Brain (organoid and tissue), 16 donors: ENCODE measurements at places on chromosomes 4 and X.

DNA sequence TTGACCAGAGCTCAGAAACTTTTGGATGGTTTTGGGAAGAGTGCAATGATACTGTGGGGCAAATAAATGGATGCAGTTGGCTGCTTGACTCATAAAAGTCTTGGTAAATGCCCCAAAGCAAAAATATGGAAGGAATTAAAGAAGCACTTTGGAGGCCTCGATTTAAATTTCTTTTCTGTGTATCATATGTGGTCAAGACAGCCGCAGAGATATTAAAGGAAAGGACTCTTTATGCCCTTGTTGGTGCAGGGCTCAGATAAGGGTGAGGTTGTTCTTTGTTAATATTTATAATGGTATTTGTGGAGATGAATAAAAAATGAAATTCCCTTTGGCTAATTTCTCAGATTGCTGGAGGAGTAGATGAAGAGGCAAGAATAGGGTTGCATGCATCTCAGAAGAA is 90.2 kb downstream of the NHS start:
- DNase-seq = no peak

DNA sequence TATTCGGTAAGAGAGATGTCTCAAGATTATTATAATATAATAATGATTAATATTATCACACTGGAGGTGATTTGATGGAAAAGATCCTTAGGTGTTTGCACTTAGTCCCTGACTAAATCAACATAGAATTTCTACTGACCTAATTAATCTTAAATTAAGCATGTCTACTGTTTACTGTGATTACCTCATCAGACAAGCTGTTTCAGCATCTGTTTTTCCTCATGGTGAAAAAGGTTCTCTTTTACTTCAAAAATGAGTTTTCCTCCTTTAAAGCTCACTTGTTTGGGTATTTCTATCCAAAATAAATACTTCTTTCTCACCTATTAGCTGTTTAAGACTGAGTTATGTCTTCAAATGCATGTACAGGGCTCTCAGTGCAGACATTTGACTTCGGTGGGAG is 407.8 kb downstream of the NKX6-1 start:
- no peak for DNase-seq

GRCh38 chrX:35351212-35351611 is 408.6 kb downstream of the FAM47B start:
- DNase-seq = no peak

GRCh38 chrX:31039327-31039711 is 32.5 kb downstream of the FTHL17 start:
- DNase-seq = no peak

GRCh38 chr4:127179256-127180087 is 453.3 kb upstream of the INTU start:
- DNase-seq = no peak

DNA sequence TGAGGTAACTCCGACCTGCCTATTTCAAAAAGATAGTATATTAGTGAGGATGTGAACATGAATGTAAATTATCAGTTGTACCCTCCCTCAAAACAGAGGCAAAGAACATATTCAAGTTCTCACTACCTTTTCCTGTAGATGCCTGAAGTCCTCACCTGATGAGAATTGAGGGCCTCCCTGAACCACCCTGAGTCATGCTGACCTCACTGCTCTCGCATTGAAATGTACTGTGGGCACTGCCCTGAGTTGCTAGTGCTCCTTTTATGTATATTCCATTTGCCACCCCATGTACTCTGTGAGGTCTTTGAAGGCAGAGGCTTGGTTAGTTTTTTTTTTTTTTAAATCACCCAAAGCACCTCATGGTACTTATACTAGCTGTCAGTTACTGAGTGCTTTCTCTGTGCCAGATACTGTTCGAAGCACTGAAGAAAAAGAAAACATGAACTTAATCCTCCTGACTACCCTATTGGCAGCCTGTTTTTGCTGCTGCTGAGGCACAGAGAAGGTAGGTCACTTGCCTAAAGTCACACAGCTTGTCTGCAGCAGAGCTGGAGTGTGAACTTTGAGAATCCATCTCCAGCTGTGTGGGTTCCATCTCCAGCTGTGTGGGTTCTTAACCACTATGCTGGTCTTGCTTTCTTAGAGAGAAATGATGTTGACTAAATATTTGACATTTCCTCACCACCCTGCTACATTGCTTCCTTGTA is 253.1 kb upstream of the GPC4 start:
- DNase-seq = no peak

DNA sequence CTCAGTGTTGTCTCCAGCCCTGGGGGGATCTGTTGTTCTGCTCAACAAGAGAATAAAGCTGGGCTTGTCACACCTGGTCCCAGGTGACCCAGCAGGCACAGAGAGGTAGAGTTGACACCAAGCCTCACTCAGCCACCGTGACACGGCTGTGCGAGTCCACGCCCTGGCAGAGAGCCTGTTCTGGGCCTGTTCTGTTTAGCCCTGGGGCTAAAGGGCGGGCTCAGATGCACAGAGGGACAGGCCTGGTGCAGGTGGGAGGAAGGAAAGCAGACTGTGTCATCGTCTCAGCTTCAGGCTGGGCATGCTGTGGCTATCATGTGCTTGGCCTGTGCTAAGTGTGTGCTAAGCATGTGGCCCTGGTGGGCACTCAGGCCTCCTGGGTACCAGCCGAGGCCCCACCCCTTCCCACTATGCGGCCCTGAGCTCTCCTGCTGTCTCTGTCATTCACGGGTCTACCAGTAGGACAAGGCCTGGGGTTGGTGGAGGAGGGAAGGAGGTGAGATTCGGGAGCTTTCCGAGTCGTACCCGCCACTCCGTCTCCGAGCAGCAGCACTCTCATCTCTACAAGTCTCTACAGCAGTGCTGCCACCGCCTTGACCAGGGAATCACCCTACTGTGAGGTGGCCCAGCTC is 10.8 kb downstream of the WFS1 start:
- no peak for DNase-seq

DNA sequence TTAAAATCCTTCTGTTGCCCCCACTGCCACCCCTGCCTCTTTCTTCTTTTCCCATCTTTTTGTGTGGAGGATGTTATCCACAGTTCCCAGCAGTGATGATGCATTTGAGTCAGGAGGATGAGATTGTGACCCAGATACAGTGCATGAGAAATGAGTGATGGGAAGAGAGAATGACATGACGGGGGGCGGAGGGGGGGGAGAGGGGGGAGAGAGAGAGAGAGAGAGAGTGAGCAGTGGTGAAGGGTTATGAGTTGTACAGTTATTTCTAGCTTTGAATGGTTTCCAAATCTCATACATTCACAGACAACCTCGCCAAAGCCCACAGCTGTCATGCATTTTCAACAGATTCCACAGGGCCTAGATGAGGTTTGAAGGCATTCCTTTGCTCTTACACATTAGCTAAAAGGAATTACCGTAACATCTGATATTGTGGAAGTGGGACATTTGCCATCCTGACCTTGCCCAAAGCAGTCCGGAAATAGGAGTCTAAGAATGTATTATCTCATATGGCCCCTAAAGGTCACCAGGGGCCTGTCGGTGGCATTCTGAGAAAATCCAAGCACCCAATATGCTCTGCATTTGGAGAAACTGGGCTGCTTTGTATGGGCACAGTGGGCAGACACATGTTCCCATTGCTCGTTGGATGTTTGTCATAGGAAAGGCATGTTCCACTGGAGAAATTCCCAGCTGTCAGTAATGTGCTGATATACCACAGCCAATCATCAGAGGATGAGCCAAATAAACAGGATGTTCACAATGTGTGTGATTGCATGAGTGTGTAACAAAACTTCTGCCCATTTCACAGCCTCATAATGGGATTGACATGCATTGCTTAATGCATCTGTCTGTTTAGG is 435.8 kb downstream of the SPRY1 start:
- DNase-seq = peak; percentile 67

DNA sequence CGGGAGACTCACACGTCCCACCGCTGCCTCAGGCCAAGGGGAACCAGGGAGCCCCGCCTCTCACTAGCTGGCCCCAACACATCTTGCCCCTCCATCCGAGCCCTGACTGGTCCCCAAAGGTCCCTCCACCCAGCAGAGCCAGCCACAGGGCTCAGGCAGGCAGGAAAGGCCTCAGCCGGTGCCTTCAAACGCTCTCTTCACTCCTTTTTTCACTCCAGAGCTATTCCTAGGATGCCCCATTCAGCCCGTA is 1.5 kb upstream of the ARHGAP4 start:
- no peak for DNase-seq

DNA sequence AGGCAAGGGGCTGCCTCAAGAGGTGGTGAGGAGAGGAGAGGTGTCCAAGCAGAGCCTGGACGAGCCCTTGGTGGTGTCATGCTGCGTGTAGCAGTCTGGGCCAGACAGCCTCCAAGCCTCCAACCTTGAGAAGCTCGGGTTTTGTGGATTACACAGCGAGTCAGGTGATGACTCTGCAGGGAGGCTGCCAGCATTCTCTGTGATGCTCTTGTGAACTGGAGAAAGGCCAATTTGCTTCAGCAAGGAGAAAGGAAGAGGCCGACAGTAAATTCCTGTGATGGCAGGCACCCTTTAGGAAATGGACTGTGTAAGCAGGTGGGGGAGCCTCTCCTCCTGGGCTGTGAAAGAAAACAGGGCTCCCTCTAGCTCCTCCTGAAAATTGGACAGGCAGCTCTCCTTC is 36.0 kb upstream of the CD99L2 start:
- DNase-seq = peak; percentile 39

- DNase-seq = no peak
Measured at GRCh38 chrX:56802428-56802827, 73.4 kb downstream of the NBDY start.

- no peak for DNase-seq
Measured at GRCh38 chr4:97548186-97548585, 595.1 kb downstream of the STPG2 start.

DNA sequence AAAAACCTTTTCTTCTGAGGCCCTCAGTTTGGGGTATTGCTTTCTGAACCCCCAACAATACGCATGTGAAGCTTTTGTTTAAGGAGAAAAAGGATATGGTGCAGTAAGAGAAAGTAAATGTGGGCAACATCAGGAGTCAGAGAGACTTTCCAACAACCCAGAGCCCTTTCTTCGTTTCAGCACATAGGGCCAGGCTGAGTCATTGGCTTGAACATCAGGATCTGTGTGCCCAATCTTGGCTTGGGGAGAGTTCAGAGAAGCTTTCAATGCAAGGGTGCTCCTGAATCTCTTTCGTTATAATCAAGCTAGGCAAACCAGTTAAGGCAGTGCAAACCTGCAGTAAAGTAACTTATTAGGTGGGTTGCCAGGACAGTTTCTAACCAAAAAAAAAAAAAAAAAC is 191.2 kb downstream of the FRMPD4 start:
- no peak for DNase-seq

GRCh38 chr4:189828081-189828697 is 112.5 kb upstream of the FRG1 start:
- no peak for DNase-seq

DNA sequence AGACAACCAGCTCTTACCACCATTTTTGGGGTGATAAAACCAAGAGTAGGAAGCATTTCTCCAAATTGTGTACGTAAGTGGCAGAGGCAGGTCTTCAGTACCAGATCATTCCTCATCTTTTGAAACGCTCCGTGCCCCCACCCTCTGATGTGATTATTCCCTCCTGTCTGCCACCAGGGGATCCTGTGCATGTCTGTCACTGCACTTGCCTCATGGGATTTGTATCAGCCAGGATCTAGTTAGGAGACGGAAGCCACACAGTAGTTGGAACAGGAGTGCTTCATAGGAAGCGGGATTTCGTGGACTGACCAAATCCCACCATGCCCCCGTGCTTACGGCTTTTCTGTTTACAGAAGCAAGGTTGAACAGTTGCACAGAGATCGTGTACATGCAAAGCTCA is 75.5 kb downstream of the SHROOM2 start:
- DNase-seq = no peak

DNA sequence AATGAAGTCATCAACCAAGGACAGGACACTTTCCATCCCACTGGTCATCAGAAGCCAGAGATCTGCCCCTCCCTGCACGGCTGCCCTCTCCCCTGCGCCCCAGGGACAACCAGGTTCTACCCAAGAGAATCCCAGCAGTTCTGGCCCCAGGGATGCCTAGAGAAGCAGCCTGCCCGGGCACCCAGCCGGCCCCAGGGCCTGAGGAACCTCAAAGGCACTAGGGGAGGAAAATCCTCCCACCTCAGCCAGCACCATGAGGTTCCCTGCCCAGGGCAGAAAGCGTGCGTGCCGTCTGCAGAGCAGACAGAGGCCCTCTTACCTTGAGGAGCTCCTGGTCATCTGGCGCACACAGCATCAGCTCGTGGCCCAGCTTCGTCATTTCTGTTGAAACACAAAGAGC is 8.1 kb downstream of the HAUS7 start:
- no peak for DNase-seq

- no peak for DNase-seq
Measured at GRCh38 chr4:95532305-95532704, 16.5 kb downstream of the UNC5C start.

- DNase-seq = no peak
Measured at GRCh38 chr4:104940927-104941326, 205.7 kb upstream of the TET2 start.

GRCh38 chrX:2517055-2517454 is 16.3 kb upstream of the DHRSX start:
- no peak for DNase-seq

GRCh38 chrX:4670606-4671005 is 957.2 kb upstream of the PRKX start:
- no peak for DNase-seq

DNA sequence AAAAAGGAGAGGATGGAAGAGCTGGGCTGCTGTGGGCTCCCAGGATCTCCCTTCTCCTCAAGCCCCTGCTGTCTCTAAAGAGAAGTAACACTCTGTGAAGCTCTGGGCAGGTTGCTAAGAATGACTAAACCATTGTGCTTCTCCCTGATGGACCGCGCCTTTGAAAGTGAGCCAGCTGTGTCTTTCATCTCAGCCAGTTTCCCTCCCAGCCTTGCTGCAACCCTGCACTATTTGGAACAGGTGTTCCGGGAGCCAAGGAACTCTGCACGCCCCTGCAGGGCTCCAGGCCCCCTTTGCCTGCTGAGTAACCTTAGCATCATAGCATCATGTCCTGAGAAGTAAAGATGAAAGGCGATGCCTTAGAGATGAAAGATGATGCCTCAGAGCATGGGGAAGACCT is 39.7 kb downstream of the SMIM20 start:
- peak; percentile 73 for DNase-seq

DNA sequence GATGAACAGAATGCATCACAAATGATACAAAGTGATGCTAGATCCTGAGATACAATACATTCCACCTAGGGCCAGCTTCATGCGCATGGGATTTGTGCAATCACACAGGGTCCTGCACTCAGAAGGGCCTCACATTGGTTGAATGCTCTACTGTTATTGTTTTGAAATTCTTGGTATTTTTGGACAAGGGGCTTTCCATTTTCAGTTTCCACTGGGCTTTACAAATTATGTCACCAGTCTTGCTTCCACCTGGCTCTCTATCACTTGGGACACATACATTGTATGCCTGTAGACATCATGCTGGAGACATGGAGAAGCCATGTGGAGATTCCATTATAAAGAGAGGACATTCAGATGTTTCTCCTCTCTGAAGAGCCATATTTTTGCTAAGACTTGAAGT is 155.8 kb downstream of the NAA11 start:
- DNase-seq = no peak

- DNase-seq = no peak
Measured at GRCh38 chr4:10608501-10609219, 75.9 kb downstream of the CLNK start.

DNA sequence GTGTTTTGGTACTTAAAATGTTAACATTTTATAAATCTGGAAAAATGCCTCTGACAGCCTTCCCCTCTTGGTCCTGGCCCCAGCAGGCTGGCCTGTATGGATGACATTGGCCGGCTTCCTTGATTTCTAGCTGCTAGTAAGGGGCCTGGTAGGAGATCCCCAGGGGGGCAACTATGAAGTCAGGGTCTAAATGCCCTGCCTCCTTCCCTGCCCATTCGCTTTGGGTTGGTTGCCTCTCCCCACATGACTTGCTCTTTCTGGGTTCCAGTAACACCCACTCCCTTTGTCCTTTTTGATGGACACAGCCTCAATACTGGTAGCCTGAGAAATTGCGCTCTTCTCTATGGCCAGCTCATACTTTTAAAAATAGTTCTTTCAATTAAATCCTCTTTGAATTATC is 78.0 kb upstream of the MAD2L1 start:
- no peak for DNase-seq
